ENCODE measurements at places on chromosomes 12 and 14.

- no peak for DNase-seq
Measured at GRCh38 chr14:102493096-102493495, 16.5 kb downstream of the ANKRD9 start.

DNA sequence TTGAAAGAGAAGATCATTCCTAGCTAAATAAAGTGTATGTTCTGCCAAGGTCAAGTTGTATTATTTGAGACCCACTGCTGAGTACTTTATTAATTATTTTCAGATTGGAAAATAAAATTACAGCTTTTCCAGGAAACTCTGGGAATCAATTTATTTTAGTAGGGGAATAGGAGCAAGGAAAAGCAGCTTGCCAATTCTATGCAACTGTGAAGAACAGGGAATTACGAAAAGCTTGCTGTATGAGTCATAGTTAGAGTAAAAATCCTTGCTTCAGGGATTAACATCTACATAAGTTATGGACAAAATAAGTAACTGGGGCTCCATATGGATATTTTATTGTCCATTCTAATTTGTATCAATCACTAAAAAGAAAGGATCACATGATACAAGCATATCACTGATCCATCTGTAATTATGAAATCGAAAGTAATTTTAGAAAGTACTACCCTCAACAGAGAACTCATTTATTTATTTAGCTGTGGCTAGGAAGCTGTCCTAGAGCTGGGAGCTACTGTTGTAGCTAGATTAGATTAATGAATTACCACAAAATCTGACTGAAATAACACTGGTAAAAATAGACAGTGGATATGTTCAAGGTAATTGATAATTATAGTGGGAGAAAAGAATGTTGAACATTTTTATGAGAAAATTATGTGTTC lies 303.5 kb upstream of the NPAS3 start:
- no peak for DNase-seq

DNA sequence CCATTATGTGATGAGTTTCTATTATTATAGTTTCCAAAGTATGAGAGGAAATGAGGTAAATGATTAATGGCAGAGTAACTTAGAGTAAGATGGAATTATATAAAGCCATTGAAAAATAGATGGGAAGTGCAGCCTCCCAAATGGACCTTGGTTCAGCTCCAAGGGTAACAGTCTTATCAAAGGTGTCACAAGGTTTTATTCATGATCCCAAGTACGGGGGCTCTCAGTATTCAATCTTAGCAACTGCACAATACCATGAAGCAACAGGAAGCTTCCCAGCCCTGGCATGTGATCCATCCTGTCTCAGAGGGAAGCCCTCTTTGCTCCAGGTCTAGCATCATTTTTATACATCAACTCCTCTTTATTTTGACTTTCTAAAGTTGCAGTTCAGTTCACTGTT lies 948.2 kb downstream of the GALC start:
- no peak for DNase-seq

DNA sequence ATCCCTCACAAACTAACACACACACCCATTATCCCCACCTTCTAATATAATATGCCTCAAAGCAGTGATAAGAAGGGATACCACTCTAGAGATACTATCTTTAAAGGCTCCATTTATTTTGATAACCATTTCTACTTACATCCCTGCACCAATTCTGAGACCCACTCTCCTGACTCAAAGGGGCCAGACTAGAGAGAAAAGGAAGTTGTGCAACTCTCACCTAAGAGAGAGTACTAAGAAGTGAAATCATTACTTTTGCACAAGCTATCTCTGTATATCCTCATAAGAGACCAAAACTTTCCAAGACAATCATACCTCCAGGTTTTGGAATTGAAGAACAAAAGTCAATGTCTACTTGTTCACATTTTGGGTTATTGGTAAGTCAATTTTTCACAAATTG lies 45.4 kb upstream of the USP15 start:
- DNase-seq, result no peak

GRCh38 chr14:78363008-78363407 lies 192.8 kb downstream of the NRXN3 start:
- no peak for DNase-seq

DNA sequence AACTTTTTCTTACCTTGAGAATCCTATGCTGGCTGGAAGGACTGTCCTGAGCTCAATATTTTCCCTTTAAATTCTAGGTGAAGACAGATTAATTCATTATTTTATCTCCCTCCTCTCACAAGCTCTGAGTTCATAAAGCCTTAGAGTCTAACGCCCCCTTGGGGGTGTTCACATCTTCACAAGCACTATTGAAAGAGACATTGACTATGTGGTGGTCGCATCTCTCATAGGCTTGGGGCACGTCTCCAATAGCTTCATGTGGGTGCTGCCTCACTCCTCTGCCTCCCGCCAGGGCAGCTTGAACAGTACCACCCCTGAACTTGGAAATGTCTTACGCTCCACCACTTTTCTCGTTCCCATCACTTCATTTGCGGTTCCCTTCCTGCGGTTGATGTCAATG lies 106.2 kb downstream of the UNC79 start:
- DNase-seq, result no peak
